Vagina (tissue), 2 donors: ENCODE measurements at places on chromosomes 16 and 17.

- no peak overlapping the region for H3K27ac ChIP-seq
- H3K36me3 ChIP-seq: no peaks in the 10 kb centered on the region
- no peaks in the 10 kb centered on the region for H3K4me1 ChIP-seq
- no peaks in the 10 kb centered on the region for H3K27me3 ChIP-seq
- no peak overlapping the region for H3K4me3 ChIP-seq
Observed at GRCh38 chr16:46748775-46749705, 896 bp upstream of the MYLK3 start.

GRCh38 chr16:57603115-57604024 lies 25.1 kb upstream of the ADGRG1 start:
- no peak overlapping the region for H3K4me3 ChIP-seq
- no peak overlapping the region for H3K27ac ChIP-seq
- no peaks in the 10 kb centered on the region for H3K36me3 ChIP-seq

GRCh38 chr16:12162151-12162985 lies 185.8 kb downstream of the SNX29 start:
- H3K27ac ChIP-seq: no peak overlapping the region
- H3K27me3 ChIP-seq: no peaks in the 10 kb centered on the region
- DNase-seq: no peak
- H3K4me1 ChIP-seq: peaks cover 7% of the 10 kb centered on the region
- H3K36me3 ChIP-seq: no peaks in the 10 kb centered on the region

DNA sequence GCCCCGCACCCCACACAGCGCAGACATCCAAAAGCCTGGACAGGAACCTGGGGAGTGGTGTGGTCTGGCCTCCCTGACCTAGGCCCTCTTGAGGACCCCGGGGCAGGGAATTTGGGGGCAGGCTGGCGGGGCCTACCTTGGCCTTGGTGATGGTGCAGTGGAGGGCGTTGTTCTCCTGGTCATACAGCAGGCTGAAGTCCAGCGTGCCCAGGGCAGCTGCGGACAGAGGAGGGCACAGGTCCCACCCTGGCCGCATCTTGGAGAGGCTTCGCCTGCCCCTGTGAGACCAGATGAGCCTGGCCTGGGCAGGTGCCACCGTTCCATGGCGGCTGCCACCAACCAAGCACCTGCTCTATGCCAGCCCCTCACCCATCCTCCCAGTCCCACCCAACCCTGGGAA lies 9.0 kb downstream of the DOC2B start:
- H3K27ac ChIP-seq: no peak overlapping the region
- no peak overlapping the region for H3K4me3 ChIP-seq
- no peaks in the 10 kb centered on the region for H3K27me3 ChIP-seq

GRCh38 chr16:85613604-85614337 lies 649 bp downstream of the GSE1 start:
- no peak for DNase-seq
- peak overlapping the region; percentile 84 for H3K27ac ChIP-seq
- H3K36me3 ChIP-seq: no peaks in the 10 kb centered on the region
- no peaks in the 10 kb centered on the region for H3K27me3 ChIP-seq
- H3K4me1 ChIP-seq: peaks cover 83% of the 10 kb centered on the region

- H3K4me3 ChIP-seq: no peak overlapping the region
- no peak for DNase-seq
- no peak overlapping the region for H3K27ac ChIP-seq
- H3K4me1 ChIP-seq: peaks cover 24% of the 10 kb centered on the region
Observed at GRCh38 chr16:84641643-84642358, 6.5 kb upstream of the KLHL36 start.

DNA sequence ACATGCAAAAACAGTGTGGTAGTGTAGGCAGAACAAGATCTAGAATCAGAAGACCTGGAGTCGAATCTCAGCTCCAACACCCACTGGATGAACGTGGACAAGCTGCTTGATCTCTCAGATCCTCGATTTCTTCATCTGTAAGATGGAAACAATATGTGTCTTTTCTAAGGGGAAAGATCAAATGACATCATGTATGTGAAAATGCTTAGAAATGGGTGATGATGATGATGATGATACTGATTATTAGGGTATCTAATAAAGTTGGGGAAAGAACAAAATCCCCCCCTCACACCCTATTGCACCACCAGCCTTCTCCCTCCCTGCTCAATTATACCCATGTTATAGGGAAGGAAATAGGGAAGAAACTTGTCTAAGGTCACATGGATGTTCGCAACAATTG lies 10.9 kb downstream of the DYNLL2 start:
- H3K27ac ChIP-seq: no peak overlapping the region
- H3K36me3 ChIP-seq: peaks cover 36% of the 10 kb centered on the region
- H3K4me3 ChIP-seq: no peak overlapping the region
- DNase-seq: no peak
- no peaks in the 10 kb centered on the region for H3K27me3 ChIP-seq

DNA sequence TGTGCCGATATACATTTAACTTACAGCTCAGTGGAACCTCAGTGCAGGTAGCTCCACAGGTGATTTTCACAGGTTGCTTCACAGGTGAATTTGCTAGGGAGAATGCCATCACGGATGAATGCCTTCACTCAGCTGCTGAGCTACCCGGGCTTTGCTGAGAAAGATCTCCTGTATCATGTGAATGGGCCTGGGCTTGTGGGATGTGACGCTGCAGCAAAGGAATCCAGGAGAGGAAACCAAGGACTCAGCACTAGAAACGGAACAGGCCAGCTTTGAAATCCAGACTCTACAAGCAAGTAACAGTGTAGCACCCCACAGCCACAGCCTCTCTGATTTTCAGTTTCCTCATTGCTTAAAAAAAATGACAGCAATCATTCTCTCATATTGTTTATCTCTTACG lies 271.4 kb upstream of the MAF start:
- no peak overlapping the region for H3K4me3 ChIP-seq
- H3K27ac ChIP-seq: no peak overlapping the region
- DNase-seq: no peak
- peaks cover 5% of the 10 kb centered on the region for H3K4me1 ChIP-seq

GRCh38 chr17:9647014-9647413 lies 1.7 kb downstream of the USP43 start:
- no peak overlapping the region for H3K27ac ChIP-seq
- H3K36me3 ChIP-seq: no peaks in the 10 kb centered on the region
- DNase-seq: no peak
- no peaks in the 10 kb centered on the region for H3K27me3 ChIP-seq

DNA sequence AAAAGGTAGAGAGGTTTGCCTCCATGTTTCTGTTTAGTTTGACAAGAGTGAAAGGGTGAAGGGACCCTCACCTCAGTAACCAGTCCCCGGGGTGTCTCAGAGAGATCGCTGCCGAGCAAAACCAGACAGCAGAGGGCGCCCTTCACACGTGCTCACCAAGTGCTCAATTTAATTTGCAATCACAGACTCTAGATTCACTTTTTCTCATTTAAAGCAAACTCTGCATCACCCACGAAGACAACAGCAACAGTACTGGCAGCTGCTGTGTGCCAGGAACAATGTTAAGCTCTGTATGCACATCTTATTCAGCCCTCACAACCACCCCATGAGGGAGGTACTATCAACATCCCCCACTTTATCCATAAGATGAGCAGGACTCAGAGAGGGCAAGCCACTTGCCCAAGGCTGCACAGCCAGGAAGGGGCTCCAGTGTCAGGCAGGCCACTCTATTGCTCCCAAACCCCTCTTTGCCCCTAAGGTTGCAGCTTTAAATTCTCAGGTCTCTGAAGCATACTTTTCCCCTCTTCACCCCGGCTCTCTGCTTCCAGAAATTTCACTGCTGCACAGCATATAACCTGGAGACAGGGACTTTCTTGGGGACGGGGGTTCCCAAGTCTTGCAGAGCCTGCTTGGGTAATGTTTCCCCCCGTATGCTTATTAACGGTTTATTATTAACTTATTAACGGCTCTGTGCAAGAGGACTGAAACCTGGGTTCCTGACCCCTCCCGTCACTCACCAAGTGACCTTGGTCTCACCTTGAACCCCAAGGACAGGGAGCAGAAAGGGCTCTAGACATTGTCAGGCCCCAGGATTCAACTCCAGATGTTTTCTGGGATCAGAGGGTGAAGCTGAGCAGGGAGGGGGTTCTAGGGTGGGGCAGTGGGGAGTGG lies 70.9 kb downstream of the CNGB1 start:
- no peaks in the 10 kb centered on the region for H3K36me3 ChIP-seq
- H3K4me1 ChIP-seq: no peaks in the 10 kb centered on the region
- H3K4me3 ChIP-seq: no peak overlapping the region

DNA sequence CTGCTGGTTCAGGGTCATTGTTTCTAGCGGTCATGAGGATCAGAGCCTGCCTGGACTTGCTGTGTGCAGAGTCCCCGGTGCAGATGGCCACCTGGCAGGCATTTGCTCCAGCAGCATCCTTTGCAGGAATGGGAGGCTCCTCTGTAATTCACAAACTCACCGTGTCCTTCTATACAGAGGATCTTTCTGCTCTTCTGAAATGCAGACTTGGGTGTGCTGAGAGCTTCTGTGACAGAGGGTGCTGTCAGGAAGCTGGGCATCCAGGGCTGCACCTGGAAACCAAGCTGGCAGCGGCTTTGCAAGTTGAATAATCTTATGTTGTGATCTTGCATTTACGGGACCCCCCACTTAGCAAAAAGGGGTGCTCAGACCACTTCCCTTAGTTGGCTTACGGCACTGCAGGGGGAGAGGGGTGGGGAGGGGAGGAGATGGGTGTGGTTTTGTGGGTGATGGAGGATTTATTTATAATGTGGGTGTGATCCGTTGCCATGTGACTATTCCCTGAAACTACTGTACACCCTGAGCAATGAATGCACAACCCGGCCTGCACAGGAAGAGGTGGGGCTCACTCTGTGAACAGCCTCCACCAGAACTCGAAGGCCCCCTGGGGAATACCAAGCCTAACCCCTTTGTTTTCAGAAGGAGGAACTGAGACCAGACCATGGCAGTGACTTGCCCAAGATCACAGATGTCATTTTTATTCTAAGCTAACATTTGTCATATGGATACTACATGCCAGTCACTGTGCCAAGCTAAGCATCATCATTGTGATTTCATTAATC lies 178.3 kb downstream of the PRKCB start:
- H3K4me3 ChIP-seq: no peak overlapping the region
- no peaks in the 10 kb centered on the region for H3K27me3 ChIP-seq
- H3K27ac ChIP-seq: no peak overlapping the region
- H3K4me1 ChIP-seq: no peaks in the 10 kb centered on the region
- H3K36me3 ChIP-seq: no peaks in the 10 kb centered on the region
- no peak for DNase-seq

GRCh38 chr17:45948498-45948880 lies 50.6 kb upstream of the STH start:
- peak overlapping the region; percentile 15 for H3K27ac ChIP-seq
- peaks cover 8% of the 10 kb centered on the region for H3K4me1 ChIP-seq
- H3K27me3 ChIP-seq: no peaks in the 10 kb centered on the region
- H3K4me3 ChIP-seq: peak overlapping the region; percentile 14

DNA sequence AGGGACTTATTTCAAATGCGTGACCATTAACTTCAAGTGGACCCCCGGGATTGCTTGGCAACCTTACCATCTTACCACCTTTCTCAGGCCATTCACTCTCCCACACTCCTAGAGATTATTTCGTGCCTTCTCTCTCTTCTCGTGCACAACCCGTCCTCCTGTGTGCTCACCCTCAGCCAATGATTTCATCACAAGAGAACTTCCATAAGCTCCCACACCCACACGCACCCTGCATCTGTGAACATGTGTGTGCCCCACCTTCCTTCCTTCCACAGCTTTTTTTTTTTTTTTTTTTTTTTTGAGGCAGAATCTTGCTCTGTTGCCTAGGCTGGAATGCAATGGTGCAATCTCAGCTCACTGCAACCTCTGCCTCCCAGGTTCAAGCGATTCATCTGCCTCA lies 27.4 kb upstream of the CDH3 start:
- no peak overlapping the region for H3K4me3 ChIP-seq
- no peak overlapping the region for H3K27ac ChIP-seq
- H3K27me3 ChIP-seq: no peaks in the 10 kb centered on the region
- H3K36me3 ChIP-seq: no peaks in the 10 kb centered on the region
- no peaks in the 10 kb centered on the region for H3K4me1 ChIP-seq

DNA sequence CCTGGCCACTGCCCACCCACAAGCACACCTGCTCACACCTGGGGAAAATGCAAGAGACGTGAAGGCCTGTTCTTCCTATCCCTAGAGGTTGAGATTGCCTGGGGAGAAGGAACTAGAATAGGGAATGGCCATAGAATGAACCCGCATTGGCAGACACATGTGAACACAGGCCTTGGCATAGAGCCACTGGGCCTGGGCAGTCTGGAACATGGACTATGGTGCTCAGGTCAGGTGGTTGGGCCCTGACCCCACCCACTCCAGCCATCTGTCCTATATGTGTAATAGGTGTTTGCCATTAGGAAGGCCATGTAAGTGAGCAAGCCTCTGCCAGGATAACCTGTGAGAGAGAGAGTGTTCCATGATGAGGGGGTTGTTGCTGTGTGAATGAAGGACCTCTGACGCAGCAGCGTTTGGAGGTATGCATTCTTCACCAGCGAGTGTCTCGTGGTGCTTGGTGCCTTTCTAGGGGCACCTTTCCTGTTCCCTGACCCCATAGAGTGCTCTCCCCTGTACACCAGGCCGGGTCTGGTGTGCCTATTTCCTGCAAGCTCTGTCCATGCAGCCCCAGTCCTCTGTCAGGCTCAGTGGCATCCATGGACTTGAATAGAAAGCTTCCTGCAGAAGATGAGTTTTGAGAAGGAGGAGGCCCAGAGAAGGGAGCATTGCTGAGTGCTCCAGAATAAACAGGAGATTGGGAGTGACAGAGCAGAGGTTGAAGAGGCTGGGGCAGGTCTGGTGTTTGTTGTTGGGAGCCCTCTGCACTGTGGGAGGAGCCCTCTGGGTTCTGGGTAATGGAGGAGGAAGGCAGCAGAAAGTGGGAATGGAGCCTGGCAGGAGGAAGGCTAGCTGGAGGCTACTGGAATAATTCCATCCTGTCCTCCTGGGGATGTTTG lies 15.6 kb downstream of the CTRL start:
- no peaks in the 10 kb centered on the region for H3K27me3 ChIP-seq
- H3K27ac ChIP-seq: no peak overlapping the region
- H3K4me3 ChIP-seq: no peak overlapping the region
- H3K36me3 ChIP-seq: peaks cover 18% of the 10 kb centered on the region
- DNase-seq: no peak

DNA sequence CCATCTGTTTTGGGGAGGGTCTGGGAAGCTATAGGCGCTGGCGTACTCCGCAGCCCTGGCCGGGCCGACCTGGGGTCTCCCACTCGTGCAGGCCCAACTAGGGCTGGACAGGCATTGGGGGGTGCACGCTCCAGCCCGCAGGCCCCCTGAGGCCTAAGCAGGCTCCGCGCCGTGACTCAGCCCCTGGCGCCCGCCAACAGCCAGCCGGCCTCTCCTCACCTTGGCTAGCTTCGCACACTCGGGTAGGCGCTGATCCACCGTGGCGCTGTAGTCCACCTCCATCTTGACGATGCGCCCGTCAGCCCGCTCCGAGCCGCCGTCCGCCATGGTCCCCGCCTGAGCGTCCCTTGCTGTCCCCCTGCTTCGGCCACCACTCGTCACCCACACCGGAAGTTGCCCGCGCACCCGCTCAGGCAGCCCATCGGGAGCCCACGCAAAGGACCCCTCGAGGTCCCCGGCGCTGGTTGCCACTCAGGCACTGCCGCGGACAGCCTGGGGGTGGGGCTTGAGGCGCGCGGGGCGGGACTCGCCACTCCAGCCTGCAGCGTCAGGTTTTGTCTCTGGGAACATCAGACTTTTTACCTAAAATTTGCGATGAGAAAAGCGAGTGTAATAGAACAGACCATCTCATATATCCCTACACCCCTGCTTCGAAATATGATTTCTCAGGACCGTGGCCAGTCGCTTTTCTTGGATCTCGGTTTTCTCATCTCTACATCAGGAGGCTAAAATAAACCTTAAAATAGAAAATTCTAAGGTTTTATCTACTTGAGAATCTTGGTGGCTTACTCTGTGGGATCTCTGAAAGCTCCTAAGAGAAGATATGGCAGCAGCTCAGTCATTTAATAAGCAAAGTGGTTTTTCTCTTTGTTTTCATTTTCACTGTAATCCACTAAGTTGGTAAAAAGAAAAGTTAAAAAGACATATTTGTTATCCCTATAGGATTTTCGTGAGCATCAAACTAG lies at the start of gene PSMD12:
PSMD12 (minus strand) TSS at position 385 of the 965 bp plus-strand sequence; CDS start at position 327, 58 bp downstream.
- H3K36me3 ChIP-seq: no peaks in the 10 kb centered on the region
- peak within 1 kb of the TSS; percentile 76 for H3K4me3 ChIP-seq
- H3K27me3 ChIP-seq: no peaks in the 10 kb centered on the region
- peaks cover 46% of the 10 kb centered on the region for H3K4me1 ChIP-seq
- H3K27ac ChIP-seq: peak within 1 kb of the TSS; percentile 85
